MCF 10A (cell line): ENCODE measurements at places on chromosomes 4 and X.

GRCh38 chr4:168741281-168742173 is 244.7 kb downstream of the PALLD start:
- DNase-seq: no peak

DNA sequence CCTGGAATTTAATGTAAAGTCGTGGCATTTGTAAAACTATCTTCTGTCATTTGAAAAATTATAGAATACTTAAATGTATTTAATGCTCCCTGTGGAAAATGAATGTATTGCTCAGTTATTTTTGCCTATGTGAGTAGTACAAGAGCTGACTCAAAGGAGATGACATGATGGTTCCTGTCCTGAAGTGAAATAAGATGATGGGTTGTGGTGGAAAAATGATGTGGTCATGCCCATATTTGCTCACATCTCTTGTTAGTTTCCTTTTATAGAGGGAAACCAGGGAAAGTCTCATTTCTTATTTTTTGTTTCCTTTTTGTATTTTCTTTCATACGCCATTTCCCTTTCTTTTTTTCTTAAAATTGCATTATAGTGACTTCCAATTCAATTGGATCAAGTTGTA is 23.7 kb downstream of the PLS3 start:
- DNase-seq: no peak

DNA sequence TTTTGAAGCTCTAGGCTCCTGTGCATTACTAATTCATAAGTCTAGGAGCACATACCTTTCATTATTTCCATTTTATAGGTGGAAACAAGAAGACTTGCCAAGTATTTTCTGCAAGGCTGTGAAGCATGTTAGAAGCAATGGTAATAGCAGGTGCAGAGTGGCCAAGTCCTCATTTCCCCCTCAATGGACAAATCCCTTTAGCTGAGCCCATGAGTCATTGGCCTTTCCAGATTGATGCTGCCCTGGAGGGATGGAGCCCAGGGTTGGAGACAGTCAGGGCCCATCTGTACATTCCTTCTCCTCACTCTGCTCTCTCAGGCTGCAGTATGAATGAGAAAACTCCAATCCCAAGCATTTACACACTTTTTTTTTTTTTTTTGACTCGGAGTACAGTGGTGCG is 6.6 kb downstream of the MGST2 start:
- DNase-seq: no peak

DNA sequence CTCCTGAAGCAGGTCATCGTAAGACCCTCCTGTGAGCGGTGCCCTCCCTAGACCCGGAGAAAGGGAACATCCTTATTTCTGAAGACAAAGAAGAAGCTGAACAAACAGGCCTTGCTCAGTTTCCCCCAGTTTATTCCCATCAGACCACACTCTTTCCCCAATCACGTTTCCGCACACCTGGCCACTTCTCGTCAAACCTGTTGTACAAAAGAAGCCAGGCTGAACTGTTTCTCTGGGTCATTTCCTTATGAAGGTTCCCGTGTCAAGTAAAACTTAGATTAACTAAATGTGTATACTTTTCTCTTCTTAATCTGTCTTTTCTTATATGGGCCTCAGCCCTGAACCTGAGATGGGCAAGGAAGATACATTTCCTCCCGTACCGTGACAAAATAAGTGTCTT is 111.6 kb upstream of the ENPP6 start:
- no peak for DNase-seq

GRCh38 chr4:110306303-110306702 is 107.9 kb upstream of the ELOVL6 start:
- DNase-seq: no peak

DNA sequence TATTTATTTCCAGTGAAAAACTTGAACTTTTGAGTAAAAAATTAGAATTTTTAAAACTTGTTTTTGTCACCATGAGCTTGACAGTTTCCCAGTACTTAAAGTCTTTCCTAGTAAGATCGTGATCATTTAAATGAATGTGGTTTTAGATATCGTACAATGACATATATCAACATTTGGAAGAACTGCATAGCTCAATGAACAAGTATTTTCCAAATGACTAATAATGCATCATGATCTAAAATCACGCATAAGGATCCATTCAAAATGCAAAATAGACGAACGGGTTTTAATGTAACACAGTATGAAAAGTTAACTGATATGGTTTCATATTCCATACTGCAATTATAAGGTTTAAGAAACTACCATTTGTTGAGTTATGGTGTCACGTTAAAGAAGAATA is 4.1 kb upstream of the NDNF start:
- DNase-seq: no peak

DNA sequence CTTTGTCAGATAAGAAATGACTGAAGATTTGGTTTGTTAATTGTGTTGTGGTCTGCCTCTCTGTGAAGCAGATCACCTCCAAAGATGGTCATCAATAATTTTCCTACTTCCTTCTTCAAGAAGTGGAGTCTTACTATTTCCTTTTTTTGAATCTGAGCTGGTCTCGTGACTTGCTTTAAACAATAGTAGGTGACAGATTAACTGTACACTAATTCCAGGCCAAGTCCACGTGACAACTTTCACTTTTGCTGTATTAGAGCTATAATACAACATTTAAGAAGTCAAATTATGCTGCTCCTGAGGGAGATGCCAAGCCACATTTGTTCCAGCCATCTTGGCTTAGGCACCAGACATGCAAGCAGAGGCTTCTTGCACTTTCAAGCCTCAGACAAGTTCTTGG is 393.8 kb upstream of the GRID2 start:
- DNase-seq: no peak

- DNase-seq: peak; percentile 74
These were observed 50.8 kb upstream of the SETD7 start for GRCh38 chr4:139606579-139607501.

- DNase-seq: no peak
These were observed 51.1 kb downstream of the GPC4 start for GRCh38 chrX:133364196-133364595.

GRCh38 chr4:40600850-40601249 is 28.8 kb downstream of the RBM47 start:
- DNase-seq: no peak

DNA sequence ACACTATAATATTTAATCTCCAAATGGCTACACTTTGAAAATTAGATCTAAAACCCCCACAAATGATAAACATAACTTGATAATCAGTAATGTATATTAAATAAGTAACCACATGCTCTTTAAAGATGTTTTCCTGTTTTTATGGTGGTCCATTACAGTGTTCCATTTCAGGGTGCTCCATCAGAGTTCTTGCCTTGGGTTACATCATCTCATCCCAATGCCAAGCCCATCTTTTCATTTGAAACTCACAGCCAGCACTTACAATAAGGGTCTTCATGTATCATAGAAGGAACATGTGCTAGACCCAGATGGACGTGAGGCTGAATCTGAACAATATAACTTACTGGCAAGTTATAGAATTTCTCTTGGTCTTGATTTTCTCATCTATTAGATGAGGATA is 10.5 kb upstream of the PAQR3 start:
- DNase-seq: no peak

DNA sequence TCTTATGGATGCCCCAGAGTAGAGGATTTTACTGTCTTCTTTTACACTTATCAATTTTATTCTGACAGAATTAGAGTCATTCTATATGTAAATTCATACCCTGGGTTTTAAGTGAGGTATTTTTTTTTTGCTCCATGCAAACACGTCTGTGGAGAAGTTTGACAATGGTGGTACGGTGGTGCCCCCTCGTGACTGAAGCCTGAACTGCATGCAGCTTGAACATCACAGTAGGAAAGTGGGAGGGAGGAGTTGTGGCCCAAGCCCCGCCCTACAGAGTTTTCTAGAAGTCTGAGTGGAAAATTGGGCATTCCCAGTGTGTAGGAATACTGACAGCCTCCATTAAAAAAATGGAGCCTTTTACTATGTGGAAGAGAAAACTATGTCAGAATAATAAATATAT is 73.3 kb upstream of the RAB40AL start:
- peak; percentile 86 for DNase-seq

GRCh38 chr4:119795986-119796578 is 167.5 kb upstream of the PDE5A start:
- no peak for DNase-seq

DNA sequence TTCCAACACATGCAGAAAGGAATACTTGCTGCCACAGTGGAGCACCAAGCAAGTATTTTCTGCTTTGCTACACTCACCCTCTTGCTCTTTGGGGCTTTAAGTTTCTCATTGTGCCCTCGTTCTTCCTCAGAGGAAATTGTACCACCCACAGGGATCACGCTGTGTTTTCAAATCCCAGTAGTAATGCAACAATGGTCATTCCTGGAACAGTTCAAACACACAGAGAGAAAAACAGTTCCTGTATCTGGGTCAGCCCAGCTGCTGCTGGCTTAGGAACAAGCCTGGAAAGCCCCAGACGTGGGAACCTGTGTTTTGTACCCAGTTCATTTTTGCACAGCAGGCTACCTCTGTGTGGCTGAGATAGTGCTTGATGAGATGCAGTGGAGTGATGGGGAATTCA is 907.8 kb downstream of the STPG2 start:
- DNase-seq: no peak

DNA sequence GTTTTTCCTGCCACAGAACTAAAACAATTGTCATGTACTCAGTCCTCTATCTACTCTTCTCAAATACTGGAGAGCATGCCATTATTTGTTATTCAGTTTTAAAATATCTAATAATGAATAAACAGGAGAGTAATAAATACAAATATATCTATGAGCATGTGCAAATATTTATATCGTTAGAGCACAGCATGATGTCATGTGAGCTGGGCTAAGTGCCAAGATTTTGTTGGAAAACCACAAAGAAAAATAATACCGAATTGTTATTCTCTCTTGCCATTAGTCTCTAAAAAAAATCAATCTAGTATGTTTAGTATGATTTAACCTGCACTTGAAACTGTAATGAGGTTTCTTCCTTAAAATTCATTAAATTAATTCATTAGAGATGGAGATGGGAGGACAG is 97.3 kb downstream of the DDX60 start:
- peak; percentile 69 for DNase-seq

- DNase-seq: no peak
These were observed 136.0 kb downstream of the GABRB1 start for GRCh38 chr4:47167081-47168035.

DNA sequence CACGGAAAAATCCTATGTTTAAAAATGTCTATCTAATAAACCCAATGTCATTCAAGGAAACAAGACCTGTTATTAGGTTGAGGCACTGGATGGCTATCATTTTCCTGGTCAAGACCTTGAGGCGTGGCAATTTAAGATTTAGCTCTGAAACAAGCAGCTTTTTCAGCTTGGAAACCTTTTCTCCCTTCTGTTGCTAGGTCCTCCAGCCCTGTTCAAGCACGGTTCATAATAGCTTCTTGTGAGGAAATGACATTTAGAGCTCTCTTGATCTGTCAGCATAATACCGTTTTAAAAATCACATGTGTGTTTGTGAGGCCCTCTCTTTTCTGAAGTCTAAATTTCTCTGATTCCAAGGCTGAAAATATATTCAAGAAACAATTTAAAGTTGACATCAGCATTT is 133.6 kb upstream of the GRPR start:
- no peak for DNase-seq

DNA sequence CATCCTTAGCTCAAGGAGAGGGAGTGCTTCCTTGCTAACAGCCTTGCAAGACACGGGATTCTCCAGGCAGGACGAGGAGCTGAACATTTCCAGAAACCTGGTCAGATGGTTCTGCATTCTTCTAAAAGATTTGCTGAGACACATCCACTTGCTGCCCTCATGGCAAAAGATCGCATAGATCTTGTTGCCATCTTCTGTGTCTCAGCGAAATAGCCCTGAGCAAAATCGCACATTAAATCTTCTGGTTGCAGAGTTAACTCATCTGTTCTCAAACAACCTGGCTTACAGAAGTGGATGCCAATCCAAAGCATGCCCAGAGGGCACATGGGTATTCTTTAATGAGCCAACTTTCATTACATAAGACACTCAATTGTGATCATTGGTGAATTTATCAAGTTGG is 167.5 kb downstream of the PRKX start:
- DNase-seq: peak; percentile 61

GRCh38 chr4:20554134-20554533 is 146.1 kb upstream of the PACRGL start:
- DNase-seq: peak; percentile 4

DNA sequence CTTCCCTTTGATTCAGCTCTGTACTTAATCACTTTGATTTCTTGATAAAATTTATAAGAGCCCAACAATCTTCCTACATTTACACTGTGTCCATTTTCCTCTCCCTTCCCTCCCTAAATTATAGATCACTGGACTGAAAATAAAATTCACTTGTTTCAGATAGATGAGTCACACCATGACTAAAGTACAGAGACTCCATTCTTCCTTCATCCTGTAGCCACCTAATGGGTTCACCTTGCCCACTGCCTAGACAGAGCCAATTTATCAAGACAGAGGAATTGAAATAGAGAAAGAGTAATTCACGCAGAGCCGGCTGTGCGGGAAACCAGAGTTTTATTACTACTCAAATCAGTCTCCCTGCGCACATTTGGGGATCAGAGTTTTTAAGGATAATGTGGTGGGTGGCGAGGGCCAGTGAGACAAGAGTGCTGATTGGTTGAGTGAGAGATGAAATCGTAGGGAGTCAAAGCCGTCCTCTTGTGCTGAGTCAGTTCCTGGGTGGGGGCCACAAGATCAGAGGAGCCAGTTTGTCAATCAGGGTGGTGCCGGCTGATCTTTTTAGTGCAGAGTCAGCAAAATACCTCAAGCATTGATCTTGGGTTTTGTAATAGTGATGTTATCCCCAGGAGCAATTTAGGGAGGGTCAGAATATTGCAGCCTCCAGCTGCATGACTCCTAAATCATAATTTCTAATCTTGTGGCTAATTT is 71.3 kb upstream of the MED14 start:
- no peak for DNase-seq

- peak; percentile 38 for DNase-seq
These were observed 98.5 kb upstream of the ETNPPL start for GRCh38 chr4:108861334-108861733.

DNA sequence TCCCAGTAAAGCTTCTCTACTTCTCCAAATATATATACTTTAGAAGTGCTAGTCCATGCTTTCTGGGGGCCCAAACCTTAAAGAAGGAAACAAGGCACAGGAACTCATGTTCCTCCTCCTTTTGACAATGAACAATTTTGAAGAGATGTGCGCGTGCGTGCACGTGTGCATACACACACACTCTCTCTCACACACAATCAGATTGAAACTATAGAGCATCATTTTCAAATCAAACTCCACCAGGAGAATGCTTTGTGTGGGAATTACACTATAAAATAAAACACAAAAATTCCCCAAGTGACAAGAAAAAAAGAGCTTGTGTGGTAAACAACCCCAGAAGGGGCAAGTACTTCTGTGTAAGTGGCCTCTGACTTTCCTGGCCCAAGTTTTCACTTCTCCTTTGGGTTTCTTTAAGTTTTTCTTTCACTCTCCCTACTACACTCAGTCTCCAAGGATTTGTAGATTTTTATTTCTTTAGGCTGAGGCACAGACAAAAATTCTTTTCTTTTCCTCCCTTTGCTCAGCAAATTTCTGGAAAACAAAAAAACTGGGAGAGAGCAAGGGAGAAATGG is 46.6 kb upstream of the SHISA3 start:
- no peak for DNase-seq

GRCh38 chr4:134027931-134028330 is 173.7 kb downstream of the PABPC4L start:
- peak; percentile 83 for DNase-seq

- DNase-seq: peak; percentile 67
These were observed 47.2 kb downstream of the MAOA start for GRCh38 chrX:43703211-43703791.
